ENCODE measurements at places on chromosomes 6 and 20. TPM values are rescaled to one million over a fixed set of nuclear protein-coding genes. Genes with fewer than 3 reads are reported as not detected.

ZNF133 gene
- 8.0 TPM for total RNA-seq

LIME1 gene
- total RNA-seq: 10.8 TPM

GNAS-AS1 gene
- total RNA-seq: 1.5 TPM

KIF13A gene
- total RNA-seq: 14.1 TPM

DLGAP4 gene
- 38.7 TPM for total RNA-seq

GSTA3 gene
- total RNA-seq: not detected

ENPP1 gene
- 0.27 TPM for total RNA-seq

DNA sequence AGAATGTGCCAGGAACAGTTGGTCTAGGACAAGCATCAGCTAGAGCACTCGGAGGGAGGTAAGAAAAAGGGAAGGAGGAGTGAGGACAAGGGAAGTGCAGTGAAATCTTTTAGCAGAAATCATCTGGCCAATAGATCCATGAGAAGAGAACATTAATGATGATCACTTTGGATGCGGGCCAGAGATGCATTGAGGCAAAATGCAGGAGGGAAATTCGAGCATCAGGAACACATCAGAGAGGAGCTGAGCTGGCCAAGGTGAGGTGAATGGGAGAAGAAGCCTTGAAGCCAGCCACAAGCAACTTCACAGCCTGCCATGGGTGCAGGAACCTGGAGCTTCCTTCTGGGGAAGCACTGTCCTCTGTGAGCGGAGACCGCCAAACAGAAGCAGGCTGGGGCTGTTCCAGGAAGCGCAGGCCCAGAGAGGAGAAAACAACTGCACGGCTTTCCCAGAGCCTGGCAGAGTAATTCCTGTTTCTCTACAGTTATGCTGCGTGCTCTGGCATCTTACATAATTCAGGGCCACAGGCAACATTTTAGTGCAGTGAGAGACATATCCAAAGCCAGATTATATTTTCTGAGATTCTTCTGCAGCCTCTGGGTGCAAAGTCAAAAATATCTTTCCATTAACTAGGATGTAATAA is 143.8 kb downstream of the F13A1 start:
- DNase-seq: no peak

DNA sequence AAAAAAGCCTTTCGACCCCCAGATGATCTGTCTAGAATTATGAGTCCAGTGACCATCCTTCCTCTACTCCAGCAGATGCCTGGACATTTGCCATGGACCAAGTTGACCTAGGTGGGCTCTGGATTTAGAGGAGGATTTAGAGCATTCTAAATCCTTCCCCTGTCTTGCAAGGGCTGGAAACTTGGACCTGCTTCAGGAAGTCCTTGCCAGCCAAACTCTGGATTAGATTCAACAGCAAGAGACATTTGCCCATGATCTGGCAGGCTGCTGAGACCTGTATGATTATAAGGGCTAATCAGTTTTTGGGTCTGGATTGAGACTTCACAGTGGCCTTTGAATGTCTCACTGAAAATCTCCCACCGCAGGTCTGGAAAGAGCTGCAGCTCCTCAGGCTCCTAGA is 13.1 kb upstream of the HDGFL1 start:
- DNase-seq: no peak

GRCh38 chr6:38688579-38689087 is 14.3 kb downstream of the GLO1 start:
- peak; percentile 32 for DNase-seq

DNA sequence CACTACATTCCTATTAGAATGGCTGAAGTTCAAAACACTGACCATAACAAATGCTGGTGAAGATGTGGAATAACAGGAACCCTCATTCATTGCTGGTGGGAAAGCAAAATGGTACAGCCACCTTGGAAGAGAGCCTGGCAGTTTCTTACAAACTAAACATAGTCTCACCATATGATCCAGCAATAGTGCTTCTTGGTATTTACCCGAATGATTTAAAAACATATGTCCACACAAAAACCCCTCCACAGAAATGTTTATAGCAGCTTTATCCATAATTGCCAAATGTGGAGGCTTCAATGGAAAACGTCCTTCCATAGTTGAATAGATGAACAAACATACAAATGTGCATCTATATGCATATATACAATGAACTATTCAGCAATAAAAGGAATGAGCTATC is 330.8 kb downstream of the BTBD3 start:
- DNase-seq: no peak

DNA sequence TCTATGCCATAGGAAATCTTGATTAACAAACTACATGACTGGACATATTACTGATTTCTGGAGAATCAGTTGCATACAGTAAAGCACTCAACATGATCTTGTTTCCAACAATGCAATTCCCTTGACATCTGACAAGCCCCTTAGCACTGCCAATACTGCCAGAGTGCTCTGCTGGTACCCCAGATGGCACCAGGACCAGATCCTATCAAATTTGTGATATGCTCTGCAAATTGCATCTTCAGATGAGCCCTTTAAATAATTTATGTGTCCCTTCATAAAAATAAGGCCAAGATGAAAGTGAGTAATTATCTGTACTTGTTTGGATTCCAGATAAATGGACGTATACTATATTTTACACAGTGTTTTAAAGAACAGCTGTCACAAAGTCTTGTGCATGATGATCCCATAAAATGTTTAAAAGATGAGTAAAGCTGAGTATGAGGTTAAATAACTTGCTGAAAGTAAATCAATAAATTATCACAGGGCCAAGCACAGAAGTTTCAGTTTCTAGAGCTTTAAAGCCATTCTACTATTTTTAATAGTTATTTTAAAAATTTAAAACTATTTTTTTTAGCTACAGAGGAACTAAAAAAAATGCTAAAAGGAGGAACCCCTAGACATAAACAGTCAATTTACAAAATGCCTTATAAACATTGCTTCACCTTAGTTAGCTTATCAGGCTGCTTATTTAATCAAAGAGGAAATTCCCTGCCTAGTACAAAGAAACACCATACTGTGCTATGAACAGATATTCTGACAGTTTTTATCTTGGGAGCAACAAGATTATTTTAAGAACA is 42.1 kb downstream of the NUDT3 start:
- no peak for DNase-seq

DNA sequence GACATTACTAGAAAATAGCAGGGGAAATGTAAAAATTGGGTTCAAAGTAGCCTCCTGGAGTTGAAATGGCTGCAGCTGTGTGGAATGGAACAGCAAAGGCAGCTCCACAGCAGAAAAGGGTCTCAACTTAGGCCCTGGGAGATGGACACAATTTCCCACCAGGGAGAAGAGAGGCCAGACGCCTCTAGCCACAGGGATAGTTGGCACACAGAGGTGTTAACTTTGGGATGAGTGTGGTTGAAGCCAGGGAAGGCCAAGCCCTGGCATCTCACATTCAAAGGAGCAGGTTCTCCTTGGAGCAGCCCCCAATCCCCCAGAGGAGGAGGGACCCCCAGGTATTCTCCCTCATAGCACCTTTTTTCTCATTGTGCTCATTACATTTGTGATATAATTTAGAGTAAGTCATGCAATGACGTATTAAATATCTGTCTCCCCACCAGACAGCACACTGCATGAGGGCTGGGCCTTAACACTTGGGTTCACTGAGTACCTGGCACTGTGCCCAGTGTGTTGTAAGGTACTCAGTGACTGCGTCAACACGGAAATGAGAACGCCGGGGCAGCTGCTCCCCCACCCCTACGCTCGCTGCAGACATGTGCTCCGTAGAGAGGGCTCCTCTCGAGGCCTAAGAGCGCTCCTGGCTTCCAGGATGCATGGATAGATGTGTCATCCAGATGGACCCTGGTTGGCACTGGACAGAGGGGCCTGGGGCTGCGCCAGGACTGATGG is 76.0 kb upstream of the CD93 start:
- DNase-seq: no peak

DNA sequence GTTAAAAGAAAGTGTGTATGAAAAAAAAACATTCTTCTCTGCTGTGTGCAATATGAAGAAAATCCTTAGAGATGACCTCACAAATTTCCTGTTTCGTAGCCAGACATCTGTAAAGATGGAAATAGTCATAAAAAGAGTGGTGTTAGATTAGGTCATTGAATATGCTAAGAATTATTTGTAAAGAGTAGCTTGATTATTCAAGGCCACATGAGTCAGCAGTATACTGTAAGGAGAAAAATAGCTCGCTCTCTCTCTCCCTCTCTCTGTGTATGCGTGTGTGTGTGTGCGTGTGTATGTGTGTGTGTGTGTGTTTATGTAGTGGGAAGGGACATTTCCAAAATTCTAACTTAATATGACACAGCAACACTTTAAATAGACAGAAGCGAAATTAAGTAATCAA is 78.8 kb downstream of the PTCHD4 start:
- DNase-seq: no peak

- no peak for DNase-seq
Measured at GRCh38 chr20:39855799-39856198, 833.2 kb downstream of the MAFB start.

GRCh38 chr6:97864826-97865225 is 581.8 kb upstream of the MMS22L start:
- no peak for DNase-seq

DNA sequence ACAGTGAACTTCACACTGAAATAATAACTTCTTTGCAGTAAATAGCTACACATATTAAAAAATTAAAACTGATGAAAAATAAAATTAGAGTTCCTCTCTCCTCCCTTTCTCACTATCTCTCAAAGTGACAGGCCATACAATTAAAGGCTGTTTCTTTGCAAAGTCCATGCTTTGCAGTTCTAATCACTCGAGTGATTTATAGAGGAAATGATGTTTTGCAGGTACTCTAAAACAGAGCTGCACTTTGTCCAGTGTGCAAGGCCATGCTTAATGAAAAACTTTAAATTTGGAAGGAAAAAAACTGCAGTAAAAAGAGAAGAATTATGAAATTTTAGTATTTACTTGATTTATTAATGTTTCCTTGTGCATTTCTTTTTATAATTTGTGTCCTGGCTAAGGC is 112.5 kb downstream of the GMDS start:
- DNase-seq: no peak

DNA sequence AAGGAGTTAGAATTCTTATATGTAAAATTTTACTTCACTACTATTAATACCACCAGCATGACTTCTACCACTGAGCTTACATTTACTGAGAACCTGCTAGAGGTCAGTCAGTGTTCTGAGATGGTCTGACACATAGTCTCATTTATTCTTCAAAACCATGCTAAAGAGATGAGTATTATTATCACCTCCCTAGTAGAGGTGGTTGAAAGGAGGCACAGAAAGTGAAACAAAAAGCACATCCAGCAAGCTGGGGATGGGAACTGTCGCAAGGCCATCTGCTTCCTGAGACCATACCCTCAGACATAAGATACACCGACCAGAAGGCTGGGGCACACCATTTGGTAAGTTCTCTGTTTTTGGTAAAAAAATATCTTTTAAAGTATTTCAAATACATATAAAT is 137.7 kb downstream of the INSM1 start:
- DNase-seq: no peak

DNA sequence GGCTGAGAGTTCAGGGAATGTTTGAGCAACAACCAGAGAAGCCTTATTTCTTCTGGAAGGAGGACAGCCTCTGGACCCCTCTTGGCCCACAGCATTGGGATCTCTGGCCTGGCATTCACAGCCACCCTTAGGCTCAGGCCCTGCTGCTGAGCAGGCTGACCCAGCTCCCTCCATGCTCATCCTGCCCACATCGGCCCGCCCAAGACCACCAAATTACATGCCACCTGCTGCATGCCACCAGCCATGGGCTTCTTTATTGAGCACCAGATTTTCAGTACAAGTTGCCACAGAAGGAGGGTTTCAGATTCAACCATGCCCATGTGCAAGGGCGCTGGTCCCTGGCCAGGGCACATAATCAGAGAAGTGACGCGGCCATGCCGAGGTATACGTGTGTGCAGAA is 32.2 kb downstream of the ADA start:
- no peak for DNase-seq

- DNase-seq: no peak
Measured at GRCh38 chr6:23775127-23775526, 350.9 kb upstream of the NRSN1 start.

DNA sequence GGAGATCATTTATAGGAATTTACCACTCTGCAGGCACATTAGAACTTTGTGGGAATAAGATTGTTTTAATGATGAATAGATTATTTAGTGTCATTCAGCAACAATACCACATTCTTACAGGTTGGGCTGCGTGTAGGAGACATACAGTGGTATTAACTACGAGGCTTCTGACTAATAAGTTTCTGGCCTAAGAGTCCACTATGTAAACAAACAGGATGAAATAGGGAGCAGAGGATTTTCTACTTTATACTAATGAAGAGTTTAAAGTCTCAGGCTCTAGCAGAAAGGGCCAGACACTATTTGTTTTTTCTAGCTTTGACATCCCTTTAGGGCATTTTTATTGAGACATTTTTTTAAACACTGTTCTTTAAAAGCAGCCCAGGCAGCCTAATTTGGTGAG is 75.6 kb downstream of the SLC24A3 start:
- DNase-seq: no peak

DNA sequence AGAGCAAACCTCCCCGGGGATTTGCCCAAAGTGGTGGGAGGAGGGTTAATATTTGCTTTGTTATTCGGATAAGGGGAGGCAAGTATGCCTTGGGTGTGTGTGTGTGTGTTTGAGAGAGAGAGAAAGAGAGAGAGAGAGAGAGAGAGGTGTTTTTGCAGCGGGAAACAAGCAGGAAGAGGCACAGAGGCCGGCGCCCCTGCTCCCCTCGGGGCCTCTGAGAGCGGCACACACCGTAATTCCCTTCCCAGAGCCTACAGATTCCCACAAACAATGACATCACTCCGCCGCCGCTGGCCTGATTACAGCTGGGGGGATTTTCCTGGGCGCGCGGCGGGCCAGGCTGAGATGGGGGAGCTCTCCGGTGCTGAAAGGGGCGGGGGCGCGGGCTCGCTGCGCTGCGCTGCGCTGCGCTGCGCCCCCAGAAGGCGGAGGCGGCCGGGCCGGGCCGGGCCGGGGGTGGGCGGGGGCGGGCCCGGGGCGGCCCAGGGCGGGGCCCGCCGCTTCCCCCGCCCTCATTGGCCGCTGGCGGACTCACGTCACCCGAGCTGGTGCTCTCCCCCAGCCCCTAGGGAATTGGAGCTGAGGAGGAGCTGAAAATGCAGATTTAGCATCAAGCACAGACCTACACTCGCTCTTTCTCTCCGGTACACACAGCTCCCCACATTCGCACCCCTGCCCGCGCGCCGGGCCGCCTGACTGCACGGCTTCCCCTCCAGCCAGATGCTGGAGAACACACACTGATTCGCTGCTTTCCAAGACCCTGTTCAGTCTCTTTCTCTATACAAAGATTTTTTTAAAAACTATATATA is at the start of gene PCSK2:
Gene PCSK2 (plus strand): TSS at position 631 of the 809 bp plus-strand sequence. CDS start 266 bp downstream, outside the sequence.
- DNase-seq: no peak

GRCh38 chr6:92779746-92780145 is 639.6 kb downstream of the EPHA7 start:
- DNase-seq: no peak

GRCh38 chr20:3745686-3746173 is 13.2 kb downstream of the HSPA12B start:
- DNase-seq: no peak
